Activated T-helper 17 cell treated with anti-CD3 and anti-CD28 coated beads, Interleukin-2, amount 50 U/mL, for 72 hours (primary cell): ENCODE measurements at places on chromosomes 3 and 15.

DNA sequence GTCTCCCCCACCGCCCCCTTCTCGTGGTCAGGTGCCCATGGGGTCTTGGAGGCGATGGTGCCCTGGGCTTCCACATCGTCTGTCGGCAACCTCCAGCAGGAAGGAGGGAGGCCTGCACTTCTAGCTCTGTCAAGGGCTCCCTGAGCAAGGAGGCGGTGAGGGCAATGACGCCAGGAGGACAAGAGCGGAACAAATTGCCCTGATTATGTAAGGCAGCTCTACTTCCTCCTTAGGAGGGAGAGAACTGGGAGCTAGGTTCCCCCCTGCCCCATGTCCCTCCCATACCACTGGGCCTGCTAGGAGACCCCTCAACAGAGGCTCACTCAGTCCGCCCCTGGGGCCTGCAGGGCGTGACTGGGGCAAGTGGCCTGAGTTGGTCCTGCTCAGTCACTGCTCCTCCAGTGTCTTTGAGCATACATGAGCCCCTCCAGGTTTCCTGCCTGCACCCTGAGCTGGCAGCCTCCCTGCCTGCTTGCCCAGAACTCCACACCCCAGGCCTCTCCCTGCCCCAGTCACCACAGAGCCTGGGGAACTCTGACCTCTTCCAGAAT is 56.1 kb downstream of the CACNA2D2 start:
- ATAC-seq: no peak

DNA sequence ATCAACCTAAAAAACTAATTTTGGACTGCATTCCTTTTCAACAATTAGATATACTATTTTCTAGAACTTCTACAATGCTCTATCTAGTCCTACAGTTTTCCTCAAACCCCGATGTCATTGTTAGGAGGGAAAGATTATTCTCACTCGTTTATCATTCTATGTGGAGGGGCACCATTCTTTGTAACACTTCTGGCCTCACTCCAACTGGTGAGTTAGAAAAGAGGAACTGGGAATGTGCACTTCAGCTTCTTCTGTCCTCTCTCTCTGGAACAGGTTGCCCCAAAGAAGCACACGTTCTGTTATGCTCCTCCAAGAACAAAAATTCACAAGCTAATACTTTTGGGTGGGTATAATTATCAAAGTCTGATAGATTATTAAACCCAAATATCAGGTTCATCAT is 137.9 kb downstream of the UACA start:
- no peak for ATAC-seq

DNA sequence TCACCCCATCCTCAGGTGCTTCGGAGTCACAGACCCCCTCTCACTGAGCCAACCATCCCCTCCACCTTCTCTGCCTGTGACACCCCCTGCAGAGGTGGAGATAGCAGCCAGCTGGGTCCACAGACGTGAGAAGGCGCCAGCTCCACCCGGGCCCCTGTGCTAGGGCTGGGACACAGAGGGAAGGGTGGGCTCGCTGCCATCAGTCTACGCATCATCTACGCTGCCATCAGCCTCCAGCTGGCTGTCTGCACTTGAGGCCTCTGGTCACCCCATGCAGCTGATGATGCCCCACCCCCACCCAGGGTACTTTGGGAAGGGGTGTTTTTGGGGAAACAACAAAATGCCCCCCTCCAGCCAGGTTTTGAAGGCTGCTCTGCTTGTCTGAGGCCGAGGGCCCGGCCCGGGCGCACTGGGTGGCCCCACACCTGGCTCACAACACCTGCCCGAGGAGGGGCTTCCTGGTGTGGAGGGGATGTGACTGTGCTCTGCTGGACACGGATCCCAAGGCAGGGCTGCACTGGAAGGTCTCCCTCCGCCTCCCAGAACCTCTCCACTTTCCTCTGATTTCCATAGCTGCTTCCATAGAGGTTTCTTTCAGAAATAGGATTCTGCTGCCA is 163.4 kb upstream of the IQSEC1 start:
- ATAC-seq: no peak

GRCh38 chr15:90161950-90162361 is 39.2 kb upstream of the SEMA4B start:
- ATAC-seq: peak; percentile 13

- no peak for ATAC-seq
These were observed 21.2 kb upstream of the SMAD3 start for GRCh38 chr15:67043939-67044771.

DNA sequence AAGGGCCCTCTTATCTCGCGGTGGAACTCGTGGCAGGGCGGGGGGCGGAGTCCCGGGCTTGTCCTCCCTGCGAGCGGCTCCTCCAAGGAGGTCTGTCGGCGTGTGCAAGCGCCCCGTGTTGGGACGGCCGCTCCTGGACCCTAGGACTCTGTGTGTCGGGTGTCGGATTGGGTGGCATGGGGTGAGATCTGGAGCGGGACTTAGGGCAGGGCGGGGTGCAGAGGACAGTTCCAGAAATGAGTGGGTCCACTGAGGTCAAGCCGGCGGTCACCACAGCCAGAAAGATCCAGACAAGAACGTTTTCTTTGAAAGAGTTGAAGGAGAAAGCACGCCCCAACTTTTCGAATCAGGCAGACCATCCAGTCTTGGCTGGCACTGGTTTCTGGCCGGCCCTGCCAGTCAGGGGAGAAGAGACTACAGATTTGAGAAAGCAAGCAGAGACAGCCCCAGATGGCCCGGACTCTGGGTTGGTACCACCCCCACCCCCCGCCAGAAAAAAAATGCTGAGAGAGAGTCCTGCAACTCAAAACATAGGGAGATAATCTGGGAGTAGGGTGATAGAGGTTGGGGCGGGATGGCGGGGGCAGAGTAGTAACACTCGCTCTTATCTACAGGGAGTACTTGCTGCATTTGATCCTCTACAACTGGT is 784 bp upstream of the CISH start:
- no peak for ATAC-seq

DNA sequence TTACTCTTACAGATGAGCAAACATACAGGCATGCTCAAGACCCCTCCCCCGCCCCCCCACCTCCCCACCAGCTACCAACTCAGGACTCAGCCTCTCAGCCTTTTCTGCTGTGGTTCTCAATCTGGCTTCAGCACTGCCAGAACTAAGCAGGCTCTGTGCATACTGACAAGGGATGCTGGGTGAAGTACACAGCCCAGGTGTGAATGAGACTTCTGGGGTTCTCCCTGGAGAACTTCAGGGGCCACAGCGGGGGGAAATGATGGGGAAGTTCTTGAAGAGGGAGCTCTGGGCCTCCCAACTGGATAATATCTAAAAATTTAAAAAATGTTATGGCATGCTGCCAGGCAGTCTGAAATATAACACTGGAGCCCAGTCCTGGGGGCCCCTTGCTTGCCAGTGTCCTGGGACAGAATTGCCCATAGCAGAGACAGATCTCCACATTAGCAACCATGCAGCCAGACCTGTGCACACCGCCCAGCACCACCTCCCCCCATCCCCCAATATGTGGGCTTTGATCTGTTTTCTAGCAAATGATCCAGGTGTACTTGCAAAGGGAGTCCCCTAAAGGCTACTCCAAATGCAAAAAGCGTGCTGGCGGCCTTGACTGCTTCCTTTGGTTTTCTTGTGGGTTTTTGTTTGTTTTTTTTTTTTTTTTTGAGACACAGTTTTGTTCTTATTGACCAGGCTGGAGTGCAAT is 41.4 kb downstream of the PGPEP1L start:
- ATAC-seq: no peak

GRCh38 chr3:13772885-13773745 is 106.8 kb downstream of the WNT7A start:
- no peak for ATAC-seq

GRCh38 chr3:127088511-127089351 is 104.2 kb upstream of the PRR23E start:
- ATAC-seq: no peak

DNA sequence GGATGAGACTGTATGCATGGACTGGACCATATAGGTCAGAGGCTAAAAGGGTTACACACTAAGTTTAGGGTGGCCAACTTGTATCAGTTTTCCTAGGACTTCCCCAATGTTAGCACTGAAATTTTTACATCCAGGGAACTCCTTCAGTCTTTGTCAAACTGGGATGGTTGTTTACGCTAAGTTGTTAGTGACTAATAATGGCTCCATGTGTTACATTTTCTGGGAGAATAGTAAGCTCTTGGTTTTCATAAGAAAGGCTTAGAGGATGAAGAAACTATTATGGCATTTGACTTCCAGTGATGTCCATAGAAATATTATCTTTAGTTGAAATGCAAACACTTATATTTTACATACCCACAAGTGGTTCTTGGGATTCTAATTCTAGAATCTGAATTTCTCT is 57.9 kb upstream of the ST3GAL6 start:
- ATAC-seq: no peak

GRCh38 chr15:37652646-37653417 is 281.6 kb upstream of the TMCO5A start:
- no peak for ATAC-seq

- no peak for ATAC-seq
These were observed 64.4 kb upstream of the PPARG start for GRCh38 chr3:12224181-12225147.

DNA sequence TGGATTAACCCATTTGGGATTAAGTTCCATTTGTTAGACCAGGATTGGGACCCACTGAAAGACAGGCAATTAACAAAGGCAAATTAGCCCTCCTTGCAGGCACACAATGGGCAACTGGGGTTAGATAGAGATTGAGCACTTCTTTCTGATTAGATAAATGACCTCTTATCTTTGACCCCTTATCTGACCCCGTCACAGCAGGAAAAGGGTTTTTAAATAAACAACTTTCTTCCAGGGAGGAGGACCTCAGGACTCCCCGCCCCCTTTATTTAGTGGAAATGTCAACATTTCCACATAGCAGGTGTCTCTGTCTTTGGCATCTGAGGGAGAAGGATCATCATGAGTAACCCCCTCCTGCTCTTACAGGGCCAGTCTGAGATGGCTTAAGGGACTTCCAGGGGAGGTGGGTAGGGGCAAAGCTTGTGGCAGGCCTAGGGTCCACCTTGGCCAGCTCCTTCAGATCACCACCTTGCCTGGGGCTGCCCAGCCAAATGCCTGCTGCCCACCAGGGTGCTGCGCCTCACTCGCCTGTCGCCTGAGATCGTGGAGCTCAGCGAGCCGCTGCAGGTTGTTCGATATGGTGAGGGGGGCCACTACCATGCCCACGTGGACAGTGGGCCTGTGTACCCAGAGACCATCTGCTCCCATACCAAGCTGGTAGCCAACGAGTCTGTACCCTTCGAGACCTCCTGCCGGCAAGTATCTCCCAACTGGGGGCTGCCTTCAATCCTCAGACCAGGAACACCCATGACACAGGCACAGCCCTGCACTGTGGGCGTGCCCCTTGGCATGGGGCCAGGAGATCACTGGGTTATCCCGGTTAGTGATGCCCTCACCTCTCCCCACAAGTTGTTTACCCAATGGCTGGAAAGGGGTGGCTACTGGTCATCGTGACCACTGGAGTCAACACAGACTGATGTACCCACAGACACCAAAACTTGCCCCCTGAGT is 2.6 kb upstream of the WDR6 start:
- no peak for ATAC-seq

GRCh38 chr3:148698190-148698810 is 597 bp downstream of the AGTR1 start:
- ATAC-seq: no peak

DNA sequence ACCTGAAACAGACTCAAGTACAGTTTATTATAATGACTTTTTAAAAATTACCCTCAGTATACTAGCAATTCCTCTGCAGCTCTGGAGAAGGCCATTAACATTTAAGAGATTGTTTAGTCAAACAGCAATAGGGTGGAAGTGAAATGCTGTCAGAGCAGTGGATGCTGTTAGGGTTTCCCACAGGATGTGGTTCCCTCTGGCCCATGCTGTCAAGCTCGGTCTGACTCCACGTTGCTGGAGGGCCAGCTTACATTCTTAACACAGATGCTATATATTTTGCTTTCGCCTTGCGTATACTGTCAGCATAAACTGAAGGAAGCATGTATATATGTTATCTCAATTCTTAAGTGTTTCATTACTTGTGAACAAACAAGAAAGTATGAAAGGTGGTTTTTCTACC is 231.1 kb upstream of the COL8A1 start:
- no peak for ATAC-seq
